ENCODE measurements at places on chromosomes 11 and 22.

DNA sequence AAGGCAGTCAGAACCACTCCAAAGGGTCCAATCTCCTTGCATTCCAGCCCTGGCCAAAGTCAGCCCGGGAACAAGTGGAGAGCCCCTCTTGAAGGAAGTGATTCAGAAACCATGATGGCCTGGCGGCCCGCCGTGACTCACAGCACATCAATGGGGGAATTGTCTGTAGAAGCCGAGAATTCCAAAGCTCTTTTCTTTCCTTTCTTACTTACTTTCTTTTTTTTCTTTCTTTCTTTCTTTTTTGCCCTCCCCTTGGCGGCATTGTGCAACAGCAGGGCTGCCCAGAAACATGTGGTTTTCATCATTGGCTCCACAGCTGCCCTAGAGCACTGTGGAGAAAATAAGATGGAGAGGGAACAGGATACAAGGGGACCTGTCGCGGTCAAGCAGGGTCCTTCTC lies 140.2 kb upstream of the TIMP3 start:
- DNase-seq, result no peak

DNA sequence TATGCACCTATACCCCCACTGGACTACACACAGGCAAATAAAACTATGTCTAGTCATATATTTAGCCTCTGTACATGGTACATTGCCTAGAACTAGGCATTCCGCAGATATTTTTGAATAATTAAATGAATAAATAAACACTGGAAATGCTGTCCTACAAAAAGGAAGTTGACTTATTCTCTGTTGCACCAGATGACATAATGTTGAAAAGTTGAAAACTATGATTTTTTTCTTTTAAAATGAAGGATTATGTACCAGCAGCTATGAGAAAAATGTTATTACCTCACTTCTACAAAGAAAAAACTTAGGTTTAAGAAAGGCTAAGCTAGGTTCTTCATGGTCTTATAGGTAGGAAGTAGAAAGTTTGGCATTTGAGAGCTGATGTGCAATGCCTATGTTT lies 856.6 kb downstream of the METTL15 start:
- no peak for DNase-seq

- DNase-seq, result no peak
Observed at GRCh38 chr11:72232260-72233055, 7.9 kb downstream of the INPPL1 start.

DNA sequence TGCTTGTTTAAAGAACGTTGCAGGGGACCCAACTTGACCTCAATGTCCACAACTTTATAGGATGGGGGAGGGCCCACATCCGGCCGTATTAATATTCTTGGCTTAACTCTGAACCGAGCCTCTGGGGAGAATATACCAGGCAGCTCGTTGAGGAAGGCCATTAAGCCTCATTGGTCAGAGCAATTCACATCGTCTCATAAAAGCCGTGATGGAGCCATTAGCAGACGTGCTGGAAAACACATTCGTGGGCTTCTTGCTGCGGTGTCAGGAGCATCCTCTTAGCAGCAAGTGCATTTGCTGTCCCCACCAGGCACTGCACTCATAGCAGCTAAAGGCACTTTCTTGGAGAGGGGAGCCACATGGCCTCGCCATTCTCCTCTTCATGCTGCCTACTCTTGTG lies 14.9 kb downstream of the DSCAML1 start:
- DNase-seq, result no peak

GRCh38 chr11:12540913-12541582 lies 133.2 kb upstream of the TEAD1 start:
- DNase-seq, result no peak

GRCh38 chr22:46058091-46058420 lies 81.1 kb upstream of the WNT7B start:
- DNase-seq, result no peak

- no peak for DNase-seq
Observed at GRCh38 chr11:114163229-114163631, 103.7 kb downstream of the ZBTB16 start.

GRCh38 chr22:45768490-45768889 lies 96.9 kb downstream of the ATXN10 start:
- DNase-seq, result no peak

DNA sequence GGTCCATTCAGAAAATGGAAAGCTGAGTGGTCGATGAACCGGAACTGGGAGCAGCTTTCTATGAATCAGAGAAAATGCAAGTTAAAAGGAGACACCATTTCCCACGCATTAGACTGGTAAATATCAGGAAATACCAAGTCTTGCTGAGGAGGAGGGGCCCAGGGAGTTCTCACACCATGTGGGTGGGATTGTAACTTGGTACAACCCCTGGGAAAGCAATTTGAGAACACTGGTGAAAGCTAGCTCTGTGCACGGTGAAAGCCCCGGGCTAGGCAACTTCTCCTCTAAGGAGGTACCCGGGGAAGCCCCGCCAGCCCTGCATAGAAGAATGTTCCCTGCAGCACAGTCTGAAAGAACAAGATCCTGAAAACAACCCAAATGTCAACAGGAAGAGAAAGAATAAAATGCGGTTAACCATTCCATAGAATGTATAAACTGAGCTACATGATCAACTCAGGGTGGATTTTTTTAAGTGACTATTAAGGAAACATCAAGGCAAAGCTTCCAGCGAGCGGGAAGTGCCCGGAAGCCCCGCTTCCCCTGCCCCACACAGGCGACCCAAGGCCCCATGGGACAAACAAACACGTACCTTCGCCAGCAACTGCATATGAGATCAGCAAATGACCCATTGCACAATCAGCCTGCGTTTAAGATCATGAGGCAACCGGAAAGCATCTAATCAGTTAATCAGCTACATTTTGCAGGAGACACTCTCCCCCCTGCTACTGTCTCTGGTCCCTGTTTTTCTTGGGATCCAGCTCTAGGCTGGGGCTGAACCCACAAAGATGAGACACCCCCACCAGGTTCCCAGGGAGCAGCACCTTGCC lies 11.3 kb downstream of the SHANK2 start:
- DNase-seq, result no peak

DNA sequence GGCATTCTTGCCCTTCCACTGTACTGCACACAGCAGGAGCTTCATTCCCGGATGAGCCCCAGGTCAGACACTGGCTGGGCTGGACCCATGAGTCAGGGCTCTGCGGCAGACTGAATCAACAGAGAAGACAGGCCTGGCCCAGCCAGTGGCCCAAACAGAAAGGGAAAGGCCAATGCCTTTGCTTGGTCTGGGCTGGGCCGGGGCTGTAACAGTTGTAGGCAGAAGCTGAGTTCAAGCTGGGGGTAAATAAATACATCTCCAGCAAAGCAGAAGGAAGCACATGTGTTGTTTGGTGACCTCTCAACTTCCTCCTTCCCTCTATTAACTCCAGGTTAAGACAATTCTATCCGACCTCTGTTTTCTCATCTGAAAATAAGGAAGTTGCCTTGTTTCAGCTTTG lies 1.8 kb upstream of the SMIM35 start:
- no peak for DNase-seq

DNA sequence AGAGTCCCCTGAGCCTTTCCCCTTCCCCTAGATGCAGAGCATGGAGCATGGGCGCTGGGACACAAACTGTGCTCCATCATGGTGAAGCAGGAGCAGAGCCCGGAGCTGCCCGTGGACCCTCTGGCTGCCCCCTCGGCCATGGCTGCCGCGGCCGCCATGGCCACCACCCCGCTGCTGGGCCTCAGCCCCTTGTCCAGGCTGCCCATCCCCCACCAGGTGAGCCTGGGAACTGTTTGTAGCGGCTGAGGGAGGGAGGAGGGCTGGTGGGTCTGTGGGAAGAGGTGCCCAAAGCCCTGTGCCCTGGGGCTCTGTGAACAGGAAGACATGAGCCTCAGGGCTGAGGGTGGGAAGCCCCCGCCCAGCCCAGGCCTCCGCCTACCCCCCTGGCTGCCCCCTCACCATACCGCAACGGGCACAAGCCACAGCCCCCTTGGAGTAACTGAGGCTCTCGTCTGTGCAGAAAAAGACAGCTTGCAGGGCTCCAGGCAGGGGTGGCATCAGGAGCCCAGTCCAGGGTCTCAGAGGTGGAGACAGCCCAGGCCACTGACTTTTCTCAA lies 30.4 kb downstream of the CREB3L1 start:
- DNase-seq, result no peak

GRCh38 chr11:132962041-132962440 lies 570.3 kb downstream of the OPCML start:
- no peak for DNase-seq

DNA sequence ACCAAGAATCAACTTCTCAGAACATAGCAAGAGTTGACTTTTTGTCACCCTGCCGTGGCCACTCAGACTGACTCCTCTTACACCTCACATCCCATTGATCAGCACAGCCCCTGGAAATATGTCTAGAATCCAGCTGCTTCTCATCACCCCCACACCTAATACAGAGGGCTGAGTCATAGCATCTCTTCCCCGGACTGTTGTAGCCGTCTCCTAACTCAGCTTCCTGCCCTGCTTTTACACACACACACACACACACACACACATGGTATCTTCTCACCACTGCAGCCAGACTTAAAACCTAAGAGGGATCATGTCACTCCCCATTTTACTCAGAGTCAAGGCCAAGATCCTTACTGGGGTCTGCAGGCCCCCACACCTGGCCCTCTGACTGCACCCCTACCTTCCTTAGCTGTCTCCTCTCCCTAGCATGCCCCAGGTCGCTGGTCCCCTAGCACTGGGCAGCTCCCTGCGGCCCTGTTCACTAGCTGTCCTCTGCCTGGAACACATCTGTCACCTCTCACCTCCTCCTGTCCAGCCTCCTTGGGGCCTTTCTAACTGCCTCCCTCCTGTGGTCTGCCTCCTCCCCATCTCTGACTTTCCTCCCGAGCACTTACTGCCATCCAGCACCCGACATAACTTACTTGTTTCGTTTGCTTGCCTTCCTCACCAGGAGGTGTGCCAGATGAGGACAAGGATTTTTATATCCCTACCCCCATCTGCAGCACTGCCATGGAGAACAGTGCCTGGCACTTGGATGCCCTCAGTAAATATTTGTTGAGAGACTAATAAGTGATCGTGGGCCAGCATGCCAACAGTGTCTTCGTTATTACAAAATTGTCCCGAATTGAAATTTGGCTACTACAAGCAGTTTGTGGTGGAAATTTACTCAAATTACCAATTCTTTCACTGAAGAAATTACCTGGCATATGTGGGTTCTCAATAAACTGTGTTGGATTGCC lies 61.9 kb downstream of the BMAL1 start:
- DNase-seq, result no peak

GRCh38 chr22:34800260-34800980 lies 265.5 kb upstream of the ISX start:
- no peak for DNase-seq

- no peak for DNase-seq
Observed at GRCh38 chr11:75147191-75147874, 3.6 kb upstream of the SLCO2B1 start.

- no peak for DNase-seq
Observed at GRCh38 chr11:79160791-79161403, 279.9 kb downstream of the TENM4 start.

DNA sequence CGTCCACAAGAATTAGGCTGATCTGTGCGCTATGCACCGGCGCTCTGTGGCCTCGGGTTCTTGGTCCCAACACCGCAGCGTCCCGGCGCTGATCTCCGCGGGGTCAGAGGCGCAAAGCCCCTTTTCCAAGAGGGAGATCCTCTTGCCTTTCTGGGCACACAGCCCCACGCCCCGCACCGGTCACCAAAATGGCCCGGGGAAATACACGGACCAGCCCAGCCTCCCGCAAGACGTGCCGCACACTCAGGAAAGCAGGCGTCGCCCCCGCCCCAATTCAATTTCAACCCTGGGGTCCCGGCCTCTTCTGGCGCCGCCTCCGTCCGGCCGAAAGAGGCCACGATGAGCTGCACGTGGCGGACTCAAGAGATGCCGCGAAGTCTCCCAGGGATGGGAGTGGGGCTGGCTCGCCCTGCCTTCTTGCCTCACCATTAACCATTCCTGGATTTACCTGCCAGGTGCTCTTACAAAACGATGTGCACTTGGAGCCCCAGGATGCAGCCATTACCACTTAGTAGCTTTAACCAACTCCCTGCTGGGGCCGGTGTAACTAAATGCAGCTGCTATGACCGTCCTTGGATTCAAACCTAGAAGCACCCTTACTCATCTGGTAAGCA lies 10.5 kb downstream of the PIWIL3 start:
- DNase-seq, result no peak

GRCh38 chr22:25511725-25512124 lies 52.8 kb upstream of the GRK3 start:
- no peak for DNase-seq

GRCh38 chr11:69637941-69638871 lies 2.8 kb upstream of the CCND1 start:
- DNase-seq, result no peak

DNA sequence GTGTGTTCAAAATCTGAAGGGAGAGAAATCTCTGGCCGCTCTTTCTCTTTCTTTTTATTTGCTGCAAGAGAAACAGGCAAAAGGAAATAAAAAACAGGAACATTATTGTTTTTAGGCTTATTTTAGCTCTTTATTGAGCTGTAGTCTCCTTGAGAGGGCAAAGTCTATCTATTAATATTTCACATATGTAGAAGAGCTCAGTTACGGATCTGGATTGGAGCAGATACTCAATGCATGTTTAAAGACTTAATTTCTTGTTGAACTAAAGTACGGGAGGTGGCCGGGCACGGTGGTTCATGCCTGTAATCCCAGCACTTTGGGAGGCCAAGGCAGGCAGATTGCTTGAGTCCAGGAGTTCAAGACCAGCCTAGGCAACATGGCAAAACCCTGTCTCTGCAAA lies 78.4 kb upstream of the GDPD4 start:
- no peak for DNase-seq

DNA sequence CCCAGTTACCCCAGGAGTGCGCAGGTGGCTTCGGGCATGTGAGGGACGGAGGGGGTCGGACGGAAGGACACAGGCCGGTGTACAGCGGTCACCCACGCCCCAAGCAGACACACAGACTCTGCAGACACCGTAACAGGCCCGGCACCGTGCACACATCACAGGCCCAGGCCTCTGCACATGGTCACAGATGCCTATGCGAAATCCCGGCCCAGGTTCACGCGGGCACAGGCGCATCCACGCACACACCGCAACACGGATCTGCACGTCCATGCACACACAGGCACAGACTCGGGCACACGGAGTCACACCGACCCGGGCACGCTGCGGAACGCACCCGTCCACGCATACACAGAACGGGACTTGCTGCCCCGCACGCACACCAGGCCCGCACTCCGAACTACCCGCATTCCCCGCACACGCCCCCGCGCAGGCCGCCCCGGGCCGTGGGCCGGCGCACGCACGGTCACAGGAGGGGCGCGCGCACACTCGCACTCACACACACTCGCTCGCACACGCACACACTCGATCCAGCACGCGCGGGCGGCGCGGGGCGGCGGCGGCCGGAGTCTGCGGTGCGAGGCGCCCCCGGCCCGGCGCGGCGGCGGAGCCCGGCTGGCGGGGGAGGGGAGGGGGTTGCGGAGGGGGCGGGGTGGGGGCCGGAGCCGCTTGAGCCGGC lies at the start of gene MGAT3:
Gene MGAT3, plus strand, starts transcription at position 491 of the 676 bp plus-strand sequence. CDS start 30,336 bp downstream, outside the sequence.
- no peak for DNase-seq

- DNase-seq, result no peak
Observed at GRCh38 chr11:105489446-105489845, 120.4 kb upstream of the GRIA4 start.

DNA sequence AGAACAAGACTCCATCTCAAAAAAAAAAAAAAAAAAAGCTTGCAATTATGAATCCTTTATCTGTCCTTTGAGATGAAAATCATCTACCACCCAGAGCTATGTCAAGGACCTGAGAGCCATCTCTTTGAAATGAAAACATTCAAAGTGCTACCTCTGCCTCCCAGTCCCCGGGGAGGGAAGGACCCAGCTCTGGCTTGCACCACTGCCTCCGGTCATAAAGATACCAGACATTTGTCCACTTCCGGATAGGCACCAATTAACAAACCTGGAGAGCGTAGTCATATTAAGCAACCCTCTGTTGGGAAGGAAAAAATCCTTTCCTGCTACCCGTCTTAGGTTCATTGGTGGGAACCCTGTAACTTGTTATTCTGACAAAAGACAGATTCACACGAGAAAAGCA lies 98.6 kb downstream of the ARHGAP8 start:
- DNase-seq, result no peak

Data from T-helper 1 cell (primary cell).